ENCODE measurements at places on chromosomes 5 and 9. TPM values are rescaled to one million over a fixed set of nuclear protein-coding genes. Genes with fewer than 3 reads are reported as not detected.

GRCh38 chr5:52821901-52822300, 34.2 kb downstream of the ITGA1 start:
- no peak for DNase-seq

DNA sequence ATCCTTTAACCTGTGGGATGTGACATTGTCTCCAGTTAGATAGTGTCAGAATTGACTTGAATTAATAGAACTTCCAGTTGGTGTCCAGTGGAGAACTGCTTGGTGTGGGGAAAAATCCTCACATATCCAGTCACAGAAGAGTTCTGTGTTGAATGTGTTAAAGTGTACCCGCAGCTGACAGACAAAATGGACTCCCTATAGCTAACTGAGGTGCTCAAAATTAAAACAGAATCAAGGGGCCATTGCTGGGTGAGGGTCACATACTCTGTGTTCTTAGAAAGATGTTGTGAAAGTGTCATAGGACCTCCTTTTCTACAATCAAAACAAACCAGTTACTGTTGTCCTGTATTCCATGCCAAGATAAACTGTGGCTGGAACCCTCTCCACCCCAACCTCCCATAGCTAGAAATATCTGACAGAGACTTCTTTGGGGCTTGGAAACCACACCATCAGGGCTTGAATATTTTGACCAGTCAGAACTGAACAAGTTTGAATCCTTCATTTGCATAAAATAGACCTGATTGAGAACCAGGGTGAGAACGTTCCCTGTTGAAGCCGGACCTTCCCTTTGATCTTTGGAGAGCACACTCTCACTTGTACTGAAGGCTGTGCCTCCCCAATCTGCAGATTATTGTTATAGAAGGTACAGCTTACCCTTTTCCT, 164.0 kb upstream of the ZNF608 start:
- no peak for DNase-seq

GRCh38 chr5:159951834-159952233, 35.6 kb downstream of the ADRA1B start:
- no peak for DNase-seq

DNA sequence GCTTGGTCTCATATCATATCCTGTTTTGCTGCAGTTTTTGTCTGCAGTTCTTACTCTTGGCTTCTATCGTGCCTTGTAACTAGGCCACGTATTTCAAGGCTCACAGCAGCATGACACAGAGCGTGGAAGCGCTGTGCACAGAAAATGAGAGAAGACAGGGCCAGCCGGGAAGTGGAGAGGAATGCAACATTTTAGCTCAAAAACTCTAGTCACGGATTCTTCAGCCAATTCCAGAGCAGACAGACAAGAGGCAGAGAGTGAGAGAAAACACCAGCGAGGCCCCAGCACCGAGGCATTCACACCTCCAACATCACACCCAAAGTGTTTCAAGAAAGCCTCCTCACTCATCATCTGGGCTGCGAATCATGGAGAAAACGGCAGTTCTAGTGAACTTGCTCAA, 160.8 kb downstream of the DNAH5 start:
- no peak for DNase-seq

DNA sequence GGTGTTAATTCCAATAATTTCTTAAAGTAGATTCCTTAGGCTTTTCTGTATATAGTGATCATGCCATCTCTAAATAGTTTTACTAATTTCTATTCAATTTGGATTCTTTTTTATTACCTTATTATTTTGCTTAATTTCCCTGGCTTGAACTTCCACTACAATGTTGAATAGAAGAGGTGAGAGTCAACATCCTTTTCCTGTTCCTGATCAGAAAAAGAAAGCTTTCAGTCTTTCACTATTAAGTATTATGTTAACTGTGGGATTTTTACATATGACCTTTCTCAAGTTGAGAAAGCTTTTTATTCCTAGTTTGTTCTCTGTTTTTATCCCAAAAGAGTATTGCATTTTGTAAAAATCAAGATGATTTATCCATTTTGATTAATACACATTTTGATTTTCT, 574.5 kb upstream of the TLE4 start:
- DNase-seq = no peak

GRCh38 chr5:108523360-108523759, 141.5 kb upstream of the FBXL17 start:
- no peak for DNase-seq

- DNase-seq = no peak
Observed at GRCh38 chr9:120032639-120033038, 547.3 kb downstream of the CDK5RAP2 start.

DNA sequence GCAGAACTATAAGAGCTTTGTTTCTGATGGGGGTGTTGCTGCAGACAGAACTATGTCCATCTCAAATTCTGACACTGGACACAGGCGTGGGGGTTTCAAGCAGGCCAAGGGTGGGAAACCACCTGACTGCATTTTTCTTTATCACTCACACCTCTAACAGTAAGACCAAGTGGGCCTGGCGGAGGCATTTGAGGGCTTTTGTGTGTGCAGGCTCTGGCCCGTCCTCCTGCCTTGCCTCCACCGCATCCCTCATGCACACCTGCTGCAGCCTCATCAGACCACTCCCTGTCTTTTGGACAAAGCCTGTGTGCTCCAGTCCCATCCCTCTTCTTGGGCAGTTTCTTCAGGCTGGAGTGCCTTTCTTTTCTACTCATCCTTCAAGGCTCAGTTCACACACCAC, 7.9 kb downstream of the OR13J1 start:
- no peak for DNase-seq

DNA sequence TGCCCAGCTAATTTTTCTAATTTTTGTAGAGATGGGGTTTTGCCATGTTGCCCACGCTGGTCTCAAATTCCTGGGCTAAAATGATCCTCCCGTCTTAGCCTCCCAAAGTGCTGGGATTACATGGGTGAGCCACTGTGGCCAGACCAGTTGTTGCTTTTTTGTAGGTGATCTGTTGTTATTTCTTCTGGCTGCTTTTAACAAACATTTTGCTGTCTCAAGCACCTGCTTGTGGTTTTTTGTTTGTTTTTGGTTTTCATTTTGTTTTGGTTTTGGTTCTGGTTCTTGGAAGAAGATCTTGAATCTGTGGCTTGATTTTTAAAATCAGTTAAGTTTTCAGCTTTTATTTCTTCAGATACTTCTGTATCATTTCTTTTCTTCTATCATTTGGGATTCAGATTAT, 21.1 kb downstream of the ERCC6L2 start:
- no peak for DNase-seq

GRCh38 chr9:86043586-86043985, 55.8 kb downstream of the GOLM1 start:
- DNase-seq = no peak

RAD23B gene
- 129 TPM for polyA plus RNA-seq

FAM221B gene
- not detected for polyA plus RNA-seq

CCDC171 gene
- 4.3 TPM for polyA plus RNA-seq
